ENCODE measurements at places on chromosomes 12 and 14.
A peak's percentile ranks its signal among the peaks of the same experiment; 100 is the strongest.

DNA sequence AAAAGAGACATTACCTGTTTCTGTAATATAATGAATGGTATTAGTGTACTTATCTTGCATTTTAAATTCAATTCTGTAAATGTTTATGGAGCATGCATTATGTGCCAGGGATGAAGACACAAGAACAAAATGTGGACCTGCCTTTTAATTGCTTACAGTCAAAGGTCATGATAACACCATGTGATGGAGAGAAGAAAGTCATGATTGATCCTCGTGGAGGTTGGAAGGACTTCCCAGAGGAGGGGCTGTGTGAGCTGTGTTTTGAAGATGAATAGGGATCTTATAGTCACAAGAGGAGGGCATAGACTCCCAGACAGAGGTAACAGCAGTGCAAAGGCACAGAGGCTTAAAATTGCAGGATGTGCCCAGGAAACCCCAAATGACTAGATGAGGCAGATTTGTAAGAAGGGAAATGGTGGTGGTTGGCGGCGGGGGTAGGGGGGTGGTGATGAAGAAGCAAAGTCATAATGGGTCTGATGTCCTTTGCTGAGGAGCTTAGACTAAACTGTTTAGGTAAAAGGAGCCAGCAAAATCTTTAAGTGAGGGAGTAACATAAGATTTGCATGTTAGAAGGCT lies 151.5 kb downstream of the PRKCH start:
- peak; percentile 55 for DNase-seq

- no peak for DNase-seq
Observed at GRCh38 chr12:23942841-23943240, 6.6 kb downstream of the SOX5 start.

DNA sequence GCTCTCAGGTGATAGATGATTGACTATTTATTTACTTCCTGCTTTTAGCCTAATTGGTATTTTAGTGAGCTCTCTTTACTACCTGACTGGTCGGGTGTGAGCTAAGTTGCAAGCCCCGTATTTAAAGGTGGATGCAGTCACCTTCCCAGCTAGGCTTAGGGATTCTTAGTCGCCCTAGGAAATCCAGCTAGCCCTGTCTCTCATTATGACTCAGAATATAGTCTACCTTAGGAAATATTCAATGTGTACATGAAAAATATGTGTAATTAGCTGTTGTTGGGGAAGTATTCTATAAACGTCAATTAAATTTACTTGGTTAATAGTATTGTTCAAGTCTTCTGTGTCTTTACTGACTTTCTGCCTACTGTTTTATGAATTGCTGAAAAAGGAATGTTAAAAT lies 306.9 kb upstream of the DIO2 start:
- DNase-seq, result no peak

- DNase-seq, result no peak
Observed at GRCh38 chr12:119325813-119326212, 8.7 kb upstream of the CCDC60 start.

DNA sequence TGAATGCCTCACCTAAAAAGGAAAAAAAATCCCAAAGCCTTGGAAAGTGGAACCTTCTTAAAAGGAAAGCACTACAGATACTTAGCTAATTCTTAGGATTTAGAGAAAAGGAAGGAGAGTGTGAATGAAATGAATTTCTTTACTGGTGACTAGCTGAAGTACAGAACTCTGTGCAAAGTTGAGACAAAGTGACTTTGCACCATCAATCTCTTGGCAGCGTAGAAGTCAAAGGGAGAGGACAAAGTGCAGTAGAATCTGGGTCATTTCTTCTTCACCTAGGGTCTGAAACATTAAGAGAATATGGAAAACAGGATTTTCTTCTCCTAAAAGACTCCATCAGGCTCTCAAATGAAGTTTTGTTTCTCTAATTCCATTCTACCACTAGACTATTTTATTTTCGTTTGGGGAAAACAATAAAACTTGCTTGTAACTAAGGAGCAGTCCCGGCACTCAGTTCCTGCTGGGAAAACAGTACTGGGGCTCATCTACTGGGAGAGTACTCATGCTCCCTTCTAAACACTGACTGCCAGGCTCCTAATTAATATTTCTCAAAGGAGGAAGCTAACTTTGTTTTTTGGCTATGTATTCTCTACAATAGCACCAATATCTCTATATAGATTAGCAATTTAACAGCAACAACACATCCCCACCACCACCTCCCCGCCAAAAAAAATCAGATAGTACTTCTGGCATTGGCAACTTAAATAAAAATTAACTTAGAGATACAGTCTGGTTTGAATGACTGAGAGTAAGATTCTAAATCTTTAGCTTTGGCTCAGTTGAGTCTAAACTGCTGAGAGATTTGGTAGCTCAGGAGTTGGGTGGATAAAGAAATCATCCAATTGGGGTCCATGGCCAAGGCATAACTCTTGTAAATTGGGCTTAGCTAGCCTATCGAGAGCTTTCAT lies 110.7 kb downstream of the SLC15A5 start:
- DNase-seq, result no peak

- no peak for DNase-seq
Observed at GRCh38 chr14:64860039-64860438, 19.7 kb downstream of the SPTB start.

DNA sequence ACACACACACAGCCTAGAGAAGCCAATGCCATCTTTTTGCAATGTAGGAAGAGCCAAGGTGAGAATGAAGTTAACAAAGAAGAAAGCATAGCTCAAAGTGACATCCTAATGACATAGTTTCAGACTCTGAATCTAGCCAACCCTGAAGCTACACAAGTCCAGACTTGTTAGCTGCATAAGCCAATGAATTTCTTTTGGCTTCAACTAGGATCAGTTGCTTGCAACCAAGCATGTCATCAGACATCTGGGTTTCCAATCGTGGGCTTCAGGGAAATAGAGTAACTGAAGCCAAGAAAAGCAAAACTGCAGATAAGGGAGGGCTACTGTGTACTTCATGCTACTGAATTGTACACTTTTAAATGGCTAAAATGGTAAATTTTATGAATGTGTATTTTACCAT lies 4.4 kb upstream of the GPHN start:
- DNase-seq, result no peak

GRCh38 chr14:99947695-99948094 lies 117.5 kb upstream of the EVL start:
- DNase-seq, result no peak

DNA sequence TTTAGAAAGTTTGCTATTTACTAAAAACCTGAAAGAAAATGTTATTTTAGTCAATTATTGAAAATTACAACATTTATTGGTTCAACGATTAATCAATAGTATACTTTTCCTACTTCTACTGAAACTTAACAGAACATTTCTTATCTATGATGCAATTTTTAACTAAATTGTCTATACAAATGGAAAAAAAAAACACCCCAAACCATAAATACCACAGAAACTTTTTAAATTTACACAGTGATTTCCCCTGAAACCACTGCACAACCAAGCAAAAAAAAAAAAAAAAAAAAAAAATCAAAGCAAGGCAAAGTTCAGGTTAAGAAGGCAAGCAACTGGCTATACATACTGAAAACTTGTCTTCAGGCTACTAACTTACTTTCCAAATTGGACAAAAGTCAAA lies 71.9 kb upstream of the POC1B start:
- DNase-seq, result no peak

DNA sequence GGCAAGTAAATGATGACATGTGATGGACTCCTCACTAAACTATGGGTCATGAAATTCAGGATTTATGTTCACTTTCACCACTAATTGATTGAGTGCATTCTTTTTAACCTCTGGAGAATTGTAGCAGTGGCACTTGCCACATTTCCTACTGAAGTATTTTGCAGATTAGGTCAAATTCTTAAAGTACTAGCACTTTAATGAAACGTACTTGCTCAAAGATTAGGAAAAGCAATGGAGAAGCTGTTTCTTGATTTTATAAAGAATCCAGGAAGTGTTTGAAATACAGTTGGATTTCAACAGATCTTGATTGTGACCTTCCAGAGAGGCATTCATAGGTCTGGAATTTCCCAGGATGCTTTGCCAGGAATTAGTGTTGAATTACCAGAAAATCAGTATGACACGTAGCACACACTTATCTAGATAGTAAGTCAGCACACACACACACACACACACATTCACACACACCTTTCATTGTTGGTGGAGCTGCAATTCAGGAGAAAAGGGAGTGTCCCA lies 162.6 kb downstream of the MYRFL start:
- DNase-seq, result no peak

DNA sequence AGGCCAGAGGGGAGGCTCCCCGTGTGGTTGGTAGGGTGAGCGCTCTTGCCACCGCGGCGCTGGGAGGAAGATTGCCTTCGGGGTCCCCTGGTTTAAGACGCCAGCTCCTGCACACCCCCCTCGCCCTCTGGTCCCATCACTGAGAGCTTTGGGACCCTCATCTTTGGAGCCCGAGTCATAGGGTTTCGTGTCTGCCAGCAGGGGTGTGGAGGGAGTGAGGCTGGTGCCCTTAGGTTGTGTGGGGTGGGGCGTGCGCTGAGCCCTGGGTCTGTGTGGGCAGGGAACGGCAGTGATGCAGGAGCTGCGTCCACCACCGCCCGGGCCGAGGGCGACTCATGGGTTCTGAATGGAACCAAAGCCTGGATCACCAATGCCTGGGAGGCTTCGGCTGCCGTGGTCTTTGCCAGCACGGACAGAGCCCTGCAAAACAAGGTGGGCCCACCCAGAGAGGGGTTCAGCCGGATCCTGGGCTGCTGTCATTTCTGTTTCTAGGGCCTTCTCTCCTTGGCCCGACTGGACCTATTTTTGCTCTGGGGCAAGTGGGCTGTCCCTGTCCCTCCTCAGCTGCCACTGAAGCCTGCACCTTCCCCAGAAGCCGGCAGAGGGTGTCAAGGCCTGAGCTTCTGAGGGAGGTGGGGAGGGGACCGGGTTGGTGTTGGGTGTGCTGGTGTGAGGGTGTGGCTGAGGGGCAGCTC lies 12.1 kb downstream of the ACADS start:
- DNase-seq, result no peak

DNA sequence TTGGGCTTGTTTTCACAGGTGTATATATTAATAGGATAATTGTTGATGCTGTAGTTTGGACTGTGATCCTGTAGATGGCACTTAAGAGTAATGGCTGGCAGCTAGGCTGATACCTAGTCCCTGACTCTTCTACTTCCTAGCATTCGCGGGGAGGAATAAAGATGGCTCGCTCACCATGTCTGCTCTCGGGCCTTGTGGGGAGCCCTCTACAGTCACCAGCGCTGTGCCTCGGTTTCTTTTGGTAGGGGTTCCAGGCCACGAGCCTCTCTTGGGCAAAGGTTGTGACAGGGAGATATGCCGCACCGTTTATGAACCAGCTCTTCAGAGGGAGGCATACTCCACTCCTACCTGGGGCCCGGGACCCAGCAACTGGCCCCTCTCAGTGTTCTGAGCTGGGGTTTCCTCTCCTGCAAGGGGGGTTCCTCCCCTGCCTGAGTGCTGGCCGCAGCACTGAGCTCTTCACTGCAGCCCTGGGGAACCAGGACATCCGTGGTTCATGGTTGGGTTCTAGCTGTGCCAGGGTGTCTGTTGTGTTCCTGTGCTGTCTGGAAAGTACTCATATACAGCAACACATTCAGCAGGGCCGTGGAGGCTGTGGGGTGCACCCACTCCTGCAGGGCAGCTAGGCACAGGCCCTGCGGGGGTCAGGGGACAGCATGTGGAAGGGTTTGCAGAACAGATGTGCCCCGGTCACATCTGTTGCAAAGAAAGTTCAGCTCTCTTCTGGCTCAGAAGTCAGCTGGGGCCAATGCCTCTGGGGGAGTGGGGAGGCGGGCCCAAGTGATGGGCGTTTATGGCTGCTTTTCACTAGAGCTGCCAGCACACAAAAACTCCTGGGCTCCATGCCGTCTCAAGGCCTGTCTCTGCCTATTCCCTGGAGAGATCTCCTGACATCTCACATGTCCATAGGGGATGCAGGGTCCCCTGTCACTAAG lies 147.9 kb downstream of the PPFIA2 start:
- no peak for DNase-seq

DNA sequence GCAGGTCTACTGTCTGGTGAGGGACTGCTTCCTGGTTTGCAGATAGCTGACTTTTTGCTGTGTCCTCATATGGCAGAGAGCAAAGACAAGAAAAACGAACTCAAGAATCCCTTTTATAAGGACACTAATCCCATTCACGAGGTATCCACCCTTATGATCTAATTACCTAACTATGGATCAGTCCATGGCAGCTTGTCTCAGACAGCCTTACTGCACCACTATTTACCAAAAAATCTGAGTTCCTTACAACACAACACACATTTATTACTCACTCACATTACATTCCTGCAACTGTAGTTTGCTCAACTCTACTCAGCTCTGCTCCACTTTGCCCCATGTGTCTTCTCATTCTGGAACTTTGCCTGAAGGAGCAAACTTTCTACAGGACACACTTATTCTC lies 10.1 kb upstream of the SLC6A15 start:
- DNase-seq, result no peak
